CD4-positive, alpha-beta T cell treated with Interleukin-15 for 4 hours (primary cell): ENCODE measurements at places on chromosomes 3 and 15.

GRCh38 chr15:70217226-70218160, 119.8 kb upstream of the TLE3 start:
- DNase-seq, result no peak

DNA sequence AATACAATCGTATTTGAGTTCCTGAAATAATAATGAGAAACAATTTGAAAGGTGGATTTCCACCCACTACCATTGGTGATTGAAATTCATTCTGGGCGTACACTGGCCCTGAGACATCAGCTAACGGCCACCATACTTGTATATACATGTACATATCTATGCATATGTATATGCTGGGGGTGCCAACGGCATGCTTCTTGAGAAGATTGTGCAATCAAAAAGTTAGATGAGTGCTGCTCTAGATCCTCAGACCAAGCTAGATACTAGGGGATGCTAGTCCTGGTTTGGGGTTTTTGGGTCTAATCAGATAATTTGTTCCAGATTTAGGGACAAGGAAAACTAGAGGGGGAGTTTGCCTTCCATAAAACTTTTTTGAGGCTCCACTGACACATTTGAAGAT, 2.9 kb downstream of the TMEM40 start:
- no peak for DNase-seq

DNA sequence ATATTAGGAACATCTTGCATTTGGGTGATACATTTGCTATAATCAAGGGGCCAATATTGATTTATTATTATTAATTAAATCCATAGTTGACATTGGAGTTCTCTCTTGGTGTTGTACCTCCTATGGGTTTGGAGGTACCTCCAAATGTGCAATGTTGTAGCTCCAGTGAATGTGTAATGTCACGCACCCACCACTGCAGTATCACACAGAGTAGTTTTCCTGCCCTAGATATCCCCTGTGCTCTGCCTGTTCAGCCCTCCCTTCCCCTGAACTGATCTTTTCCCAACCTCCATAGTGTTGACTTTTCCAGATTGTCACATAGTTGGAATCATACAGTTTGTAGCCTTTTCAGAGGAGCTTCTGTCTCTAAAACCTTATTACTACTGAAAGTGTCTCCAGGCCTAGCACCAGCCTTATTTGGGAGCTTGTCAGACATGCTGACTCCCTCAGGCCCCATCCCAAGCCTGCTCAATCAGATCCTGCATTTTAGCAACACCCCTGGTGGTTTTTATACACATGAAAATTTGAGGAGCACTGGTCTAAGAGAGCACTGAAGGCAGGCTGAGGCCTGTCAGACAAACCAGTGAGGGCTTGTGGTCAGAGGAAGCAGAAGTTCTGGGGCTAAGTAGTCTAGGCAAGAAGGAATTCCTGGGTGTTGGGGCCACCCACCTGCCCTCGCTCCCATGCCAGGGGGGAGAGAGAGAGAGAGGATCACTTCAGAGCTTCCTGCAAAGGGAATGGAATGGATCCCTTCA, 73.4 kb downstream of the SLC6A11 start:
- DNase-seq, result no peak

- no peak for DNase-seq
Observed at GRCh38 chr15:99961011-99961441, 227.8 kb upstream of the LYSMD4 start.

DNA sequence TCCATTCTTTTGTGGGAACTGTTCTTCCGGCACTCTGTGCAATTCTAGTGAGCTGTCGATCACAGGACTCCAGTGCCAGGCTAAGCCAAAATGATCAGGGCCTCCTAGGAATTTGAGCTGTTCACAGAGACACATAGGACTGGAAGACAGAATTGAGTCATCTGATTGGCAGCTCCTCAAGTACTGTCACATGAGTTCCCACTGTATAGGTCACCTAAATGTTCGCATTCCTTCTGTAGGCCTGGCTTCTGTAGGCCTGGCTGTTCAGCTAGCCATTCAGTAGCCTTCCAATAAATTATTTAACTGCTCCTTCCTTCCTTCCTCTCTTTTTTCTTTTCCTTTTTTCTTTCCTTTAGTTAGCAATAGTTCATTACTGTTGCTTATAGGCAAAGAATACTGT, 4.3 kb downstream of the PROS1 start:
- DNase-seq, result no peak

GRCh38 chr3:71994203-71994602, 209.3 kb upstream of the PROK2 start:
- no peak for DNase-seq

DNA sequence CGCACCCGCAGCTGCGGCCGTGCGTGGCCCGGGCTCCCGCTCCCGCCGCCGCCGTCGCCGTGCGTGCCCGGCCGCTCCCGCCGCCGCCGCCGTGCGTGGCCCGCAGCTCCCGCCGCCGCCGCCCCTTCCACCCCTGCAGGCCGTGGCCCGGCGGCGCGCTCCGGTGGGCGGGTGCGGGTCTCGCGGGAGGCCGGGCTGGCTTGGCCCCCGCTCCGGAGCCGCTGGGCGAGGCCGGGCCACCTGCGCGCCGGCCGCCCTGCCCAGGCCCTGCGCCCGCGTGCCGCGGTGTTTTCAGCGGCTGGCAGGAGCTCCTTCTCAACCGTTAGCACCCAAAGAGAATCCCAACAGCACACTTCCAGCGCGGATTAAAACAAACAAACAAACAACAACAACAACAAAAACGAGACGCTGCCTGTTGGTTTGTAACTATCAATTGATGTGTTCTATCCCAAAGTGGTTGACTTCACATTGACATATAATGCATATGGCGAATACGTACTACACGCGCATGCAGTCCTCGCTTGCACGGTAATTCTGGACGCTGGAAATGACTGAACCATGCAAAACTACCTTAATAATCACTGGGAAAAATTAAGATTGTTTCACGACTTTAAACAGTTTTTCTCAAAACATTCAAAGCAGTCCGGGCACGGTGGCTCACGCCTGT, 113.7 kb upstream of the GOLGA8J start:
- no peak for DNase-seq

GRCh38 chr3:47681016-47681415, 100.7 kb downstream of the SMARCC1 start:
- no peak for DNase-seq

DNA sequence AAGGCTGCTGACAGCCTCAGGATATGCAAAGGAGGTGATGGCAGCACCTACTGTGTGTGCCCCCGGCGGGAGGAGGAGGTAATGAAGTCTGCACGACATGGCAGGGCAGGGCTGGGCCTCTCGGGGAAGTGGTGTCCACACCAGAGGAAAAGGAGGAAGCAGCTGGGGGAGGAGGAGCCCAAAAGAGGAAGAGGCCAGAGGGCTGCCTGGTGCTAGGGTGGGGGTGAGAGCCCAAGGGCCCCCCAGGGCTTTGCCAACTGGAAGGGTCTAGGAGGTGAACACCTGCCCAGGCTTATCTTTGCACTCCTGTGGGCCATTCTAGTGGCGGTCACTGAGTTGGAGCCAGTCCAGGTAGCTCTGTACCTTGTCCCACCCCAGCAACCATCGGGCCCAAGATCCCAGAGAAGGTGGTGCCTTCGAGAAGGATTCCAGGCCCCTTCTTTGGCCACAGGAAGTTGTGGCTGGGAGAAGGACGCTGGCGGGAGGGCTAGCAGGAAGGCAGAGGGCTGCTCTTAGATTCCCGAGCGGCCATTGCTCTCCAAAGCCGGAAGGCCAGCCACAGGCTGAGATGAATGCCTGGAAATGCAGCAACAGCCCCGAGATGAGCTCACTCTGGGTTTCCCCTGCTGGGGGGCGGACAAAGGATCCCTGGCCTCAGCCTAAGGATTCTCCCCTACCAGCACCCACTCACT, 7.0 kb downstream of the GNAI2 start:
- DNase-seq, result peak; percentile 34

- no peak for DNase-seq
Observed at GRCh38 chr3:45871780-45872179, 14.6 kb upstream of the CCR9 start.

GRCh38 chr15:74895830-74896229, 6.0 kb downstream of the MPI start:
- DNase-seq, result no peak

DNA sequence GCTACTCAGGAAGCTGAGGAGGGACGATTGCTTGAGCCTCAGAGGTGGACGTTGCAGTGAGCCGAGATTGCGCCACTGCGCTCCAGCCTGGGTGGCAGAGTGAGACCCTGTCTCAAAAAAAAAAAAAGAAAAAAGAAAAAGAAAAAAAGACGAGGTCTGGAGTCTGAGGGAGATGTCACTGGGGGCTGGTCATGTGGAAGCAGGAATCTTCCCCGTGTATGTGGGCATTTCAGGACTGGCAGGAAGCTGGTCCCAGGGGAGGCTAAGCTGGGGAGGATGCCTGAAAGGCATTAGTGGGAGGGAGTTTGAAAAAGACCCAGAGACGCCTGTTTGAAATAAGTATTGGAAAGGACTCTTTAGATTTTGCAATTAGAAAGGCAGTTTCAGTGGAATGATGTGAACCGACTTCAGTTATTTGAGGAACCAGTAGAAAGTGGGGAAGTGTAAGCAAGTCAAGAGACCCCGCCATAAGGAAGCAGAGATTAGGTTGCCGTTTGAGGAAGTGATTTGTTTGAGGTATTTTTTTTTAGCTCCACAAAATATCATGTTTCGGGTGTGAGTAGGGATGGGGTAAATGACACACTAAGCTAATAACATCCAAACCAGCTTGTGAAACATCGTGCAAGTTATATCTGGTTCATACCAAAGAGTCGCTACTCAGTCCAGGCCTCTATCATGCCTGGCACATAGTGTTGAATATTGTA, 55.5 kb downstream of the ST6GAL1 start:
- no peak for DNase-seq

GRCh38 chr3:31536497-31536896, 3.8 kb downstream of the STT3B start:
- DNase-seq, result no peak

- DNase-seq, result no peak
Observed at GRCh38 chr15:60116456-60117089, 112.5 kb downstream of the FOXB1 start.

DNA sequence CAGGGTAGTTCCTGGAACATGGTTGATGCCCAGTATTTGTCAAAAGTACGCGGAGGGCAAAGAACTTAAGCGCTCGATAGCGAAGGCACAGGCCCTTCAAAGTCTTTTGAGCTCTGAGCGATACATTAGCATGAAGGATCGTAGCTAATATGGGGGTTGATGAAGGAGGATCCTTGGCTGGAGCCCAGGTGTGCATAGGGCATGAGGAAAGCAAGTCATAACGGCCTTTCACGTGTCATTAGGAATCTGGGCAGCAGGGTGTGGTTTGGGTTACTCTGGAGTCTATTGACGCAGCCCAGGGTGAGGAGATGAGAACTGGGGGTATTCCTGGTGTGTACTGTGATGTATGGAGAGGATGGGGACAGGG, 31.7 kb downstream of the SPINK8 start:
- no peak for DNase-seq

DNA sequence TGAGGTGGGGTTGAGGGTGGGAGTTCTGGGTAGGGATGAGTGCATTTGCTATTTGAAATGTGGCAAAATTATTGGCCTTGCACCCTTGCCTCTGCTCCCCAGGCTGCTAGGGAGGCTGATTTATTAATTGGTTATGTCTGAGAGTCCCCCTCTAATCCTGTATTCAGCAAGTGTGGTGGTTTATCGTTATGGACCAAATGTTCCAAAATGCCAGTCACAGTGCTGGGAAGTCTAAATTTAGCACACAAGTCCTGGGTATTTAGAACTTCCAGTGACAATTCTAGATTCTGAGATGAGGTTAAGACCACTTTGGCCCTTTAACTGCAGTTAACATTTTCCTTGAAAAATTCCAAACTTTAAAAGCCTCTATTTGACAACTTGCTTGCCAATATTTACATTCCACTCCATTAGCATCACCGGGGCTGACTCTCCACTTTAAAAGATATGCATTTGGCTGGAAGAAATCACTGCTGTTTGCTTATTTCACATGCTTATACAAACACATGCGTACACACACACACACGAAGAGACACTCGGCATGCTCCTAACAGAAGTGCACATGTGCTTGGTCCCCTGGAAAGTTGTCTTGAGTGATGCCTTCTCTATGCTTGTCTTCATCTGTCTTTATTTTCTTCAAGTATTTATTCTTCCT, 247.7 kb downstream of the IL20RB start:
- DNase-seq, result no peak

DNA sequence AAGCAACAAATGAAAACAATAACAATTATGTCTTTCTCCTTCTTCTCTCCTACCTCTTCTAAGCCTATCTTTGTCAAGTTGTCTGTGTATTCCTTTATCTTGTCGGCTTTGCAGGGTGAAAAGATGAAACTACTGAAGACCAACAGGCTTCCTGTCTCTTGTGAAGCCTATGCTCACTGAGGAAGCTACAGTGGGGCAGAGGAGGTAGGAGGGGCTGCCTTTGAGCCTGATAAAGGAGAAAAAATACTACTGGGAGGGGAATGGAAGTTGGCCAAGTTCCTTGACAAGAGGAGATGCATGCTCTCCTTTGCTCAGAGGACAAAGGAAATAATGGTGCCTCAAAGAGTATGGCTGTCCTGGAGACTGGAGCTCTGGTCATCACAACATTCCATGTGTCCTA, 92.0 kb downstream of the IGSF11 start:
- no peak for DNase-seq

GRCh38 chr15:95025924-95026728, 794.8 kb downstream of the MCTP2 start:
- no peak for DNase-seq

DNA sequence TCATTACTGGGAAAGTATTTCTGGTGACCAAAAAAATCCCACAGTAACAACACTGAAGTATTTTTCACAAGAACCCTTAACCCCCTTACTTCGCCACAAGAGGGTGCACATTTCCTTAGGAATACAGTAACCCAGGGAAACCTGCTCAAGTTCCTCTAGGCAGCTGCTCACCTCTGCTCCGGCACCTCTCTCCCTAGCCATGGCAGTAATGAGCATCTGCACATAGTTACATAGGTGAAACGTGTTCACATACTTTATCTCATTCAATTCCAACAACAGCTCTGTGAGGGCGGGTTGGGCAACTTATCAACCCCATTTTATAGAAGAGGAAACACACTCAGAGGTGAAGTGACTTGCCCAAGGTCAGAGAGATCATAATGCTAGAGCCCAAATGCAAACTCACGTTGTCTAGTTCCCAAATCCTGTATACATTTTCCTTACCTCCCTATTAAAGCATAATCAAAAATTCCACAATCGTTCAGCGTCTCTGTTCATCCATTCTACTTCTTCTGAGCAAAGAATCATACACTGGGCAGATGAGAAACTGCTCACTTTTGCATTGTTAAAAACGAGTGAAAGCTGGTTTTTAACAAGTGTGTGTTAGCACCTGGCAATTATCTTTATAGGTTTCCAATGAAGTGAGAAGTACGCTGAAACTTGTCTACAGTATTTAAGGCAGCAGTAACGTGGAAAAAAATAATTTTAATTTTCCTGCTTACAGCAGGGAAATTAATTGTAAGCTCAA, 90.7 kb downstream of the IGF2BP2 start:
- no peak for DNase-seq
